CD4-positive, alpha-beta memory T cell (primary cell): ENCODE measurements at places on chromosomes 3 and 15. TPM values are rescaled to one million over a fixed set of nuclear protein-coding genes. Genes with fewer than 3 reads are reported as not detected.

The GOLIM4 gene
- total RNA-seq, result 0.52 TPM

The VPS18 gene
- 20.3 TPM for total RNA-seq

DNA sequence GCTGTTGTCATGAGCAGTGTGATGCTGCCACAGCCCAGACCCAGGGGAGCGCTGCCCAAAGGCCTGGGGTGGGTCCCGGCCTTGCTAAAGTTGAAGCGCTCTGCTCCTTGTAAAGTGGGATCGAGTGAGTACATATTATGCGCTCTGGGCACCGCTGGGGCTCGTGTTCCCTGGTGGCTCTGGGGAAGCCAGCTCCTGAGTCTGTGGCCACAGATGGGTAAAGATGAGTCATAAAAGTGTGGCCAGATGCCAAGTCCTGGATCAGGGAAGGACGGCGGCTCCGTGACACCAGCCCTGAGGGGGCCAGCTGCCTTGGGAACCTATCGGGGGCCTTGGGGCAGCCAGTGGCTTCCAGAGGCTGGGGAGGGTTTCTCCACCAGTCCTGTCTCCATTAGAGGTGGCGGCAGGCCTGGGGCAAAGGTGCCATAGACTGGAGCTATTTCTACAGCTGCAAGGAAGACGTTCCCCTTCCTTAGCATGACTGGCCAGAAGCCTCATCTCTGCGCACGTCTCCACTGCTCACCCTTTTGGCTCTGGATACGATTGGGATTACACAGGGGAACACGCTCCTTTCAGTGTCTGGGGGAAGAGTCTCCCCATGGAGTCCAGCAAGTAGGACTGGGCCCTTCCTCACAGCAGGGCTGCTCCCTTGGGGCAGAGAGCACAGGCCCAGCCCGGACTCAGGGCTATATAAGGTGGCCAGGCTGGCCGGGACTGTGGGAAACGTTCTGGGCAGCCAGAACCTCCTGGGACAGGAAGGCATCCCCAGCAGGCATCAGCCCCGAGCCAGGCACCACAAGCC, 1.2 kb upstream of the ITIH4 start:
- no peaks in the 10 kb centered on the region for H3K36me3 ChIP-seq
- no peaks in the 10 kb centered on the region for H3K4me1 ChIP-seq
- H3K27ac ChIP-seq, result no peak overlapping the region
- DNase-seq, result no peak

- no peaks in the 10 kb centered on the region for H3K27me3 ChIP-seq
- H3K4me3 ChIP-seq, result no peak overlapping the region
- no peaks in the 10 kb centered on the region for H3K36me3 ChIP-seq
- no peak for DNase-seq
These were observed 12.0 kb upstream of the DAPK2 start for GRCh38 chr15:64058279-64058678.

DNA sequence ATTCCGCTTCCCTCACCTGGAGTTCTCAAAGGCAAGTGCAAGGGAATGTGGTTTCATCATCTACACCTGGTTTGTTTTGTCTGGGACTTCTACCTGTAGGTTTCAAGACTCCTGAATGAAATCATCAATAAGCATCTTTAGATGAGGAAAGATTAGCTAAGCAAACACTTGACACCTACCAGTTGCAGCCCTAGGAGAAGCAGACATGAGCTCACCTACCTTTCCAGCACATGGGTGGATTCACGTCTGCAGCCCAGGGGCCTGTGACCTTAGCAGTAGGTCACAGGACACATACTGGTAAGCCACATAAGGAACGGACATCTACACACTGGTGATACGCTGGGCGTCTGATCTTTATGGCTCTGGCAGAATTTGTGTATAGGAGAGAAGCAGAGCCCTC, 26.7 kb downstream of the SLCO2A1 start:
- DNase-seq, result no peak
- no peaks in the 10 kb centered on the region for H3K27me3 ChIP-seq
- H3K36me3 ChIP-seq, result no peaks in the 10 kb centered on the region
- no peaks in the 10 kb centered on the region for H3K4me1 ChIP-seq
